ENCODE measurements at places on chromosomes 12 and 14.

- no peak for DNase-seq
Measured at GRCh38 chr12:78293059-78293686, 462.5 kb downstream of the NAV3 start.

DNA sequence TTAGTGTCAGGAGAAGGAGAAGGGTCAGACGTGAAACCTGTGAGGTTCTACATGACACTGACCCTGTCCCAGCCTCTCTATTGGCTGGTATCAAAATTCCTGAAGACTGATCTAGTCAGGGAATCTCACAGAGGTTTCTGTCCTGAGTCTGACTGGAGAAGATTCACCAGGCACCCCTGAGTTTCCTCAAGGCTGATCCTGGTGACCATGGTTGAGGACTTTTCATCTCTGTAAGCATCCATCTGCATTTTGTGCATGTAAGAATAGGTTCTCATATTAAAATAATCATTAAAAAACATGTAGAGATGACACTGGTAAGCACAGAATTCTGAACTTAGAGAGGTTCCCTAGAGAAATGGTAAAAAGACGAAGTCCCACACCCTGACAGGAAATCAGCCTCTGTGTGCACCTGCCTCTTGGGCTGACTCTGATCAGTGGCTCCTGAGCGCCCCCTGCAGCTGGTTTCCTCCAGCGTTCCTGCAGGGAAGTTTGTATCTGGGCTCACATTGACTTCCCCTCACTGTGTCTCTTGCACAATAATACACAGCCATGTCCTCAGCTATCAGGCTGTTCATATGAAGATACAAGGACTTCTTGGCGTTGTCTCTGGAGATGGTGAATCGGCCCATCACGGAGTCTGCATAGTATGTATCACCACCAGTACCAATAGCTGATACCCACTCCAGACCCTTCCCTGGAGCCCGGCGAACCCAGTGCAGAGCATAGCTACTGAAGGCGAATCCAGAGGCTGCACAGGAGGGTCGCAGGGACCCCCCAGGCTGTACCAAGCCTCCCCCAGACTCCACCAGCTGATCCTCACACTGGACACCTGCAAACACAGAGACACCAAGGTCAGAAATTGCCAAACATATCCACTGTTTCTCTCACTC, 991.9 kb downstream of the TMEM121 start:
- DNase-seq: no peak

GRCh38 chr14:61151251-61151650, 129.9 kb downstream of the TMEM30B start:
- DNase-seq: no peak

DNA sequence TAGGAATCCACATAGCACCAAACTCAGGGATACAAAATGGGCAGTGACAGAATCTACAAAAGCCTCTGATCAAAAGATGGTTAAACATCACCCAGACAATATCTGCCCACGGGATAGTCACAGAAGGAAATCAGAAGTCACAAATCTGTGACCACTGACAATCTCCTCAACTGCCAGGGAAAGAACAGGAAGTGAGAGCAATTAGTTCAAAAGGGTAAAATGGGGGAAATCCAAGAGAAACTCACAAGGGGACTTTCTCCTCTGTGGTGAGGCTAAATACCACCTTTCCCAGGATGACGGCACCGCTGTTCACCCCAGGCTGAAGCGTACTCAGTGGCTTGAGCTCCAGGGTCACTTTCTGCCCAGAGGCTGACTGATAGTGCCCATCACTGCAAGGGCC, 10.7 kb downstream of the TTC5 start:
- no peak for DNase-seq

DNA sequence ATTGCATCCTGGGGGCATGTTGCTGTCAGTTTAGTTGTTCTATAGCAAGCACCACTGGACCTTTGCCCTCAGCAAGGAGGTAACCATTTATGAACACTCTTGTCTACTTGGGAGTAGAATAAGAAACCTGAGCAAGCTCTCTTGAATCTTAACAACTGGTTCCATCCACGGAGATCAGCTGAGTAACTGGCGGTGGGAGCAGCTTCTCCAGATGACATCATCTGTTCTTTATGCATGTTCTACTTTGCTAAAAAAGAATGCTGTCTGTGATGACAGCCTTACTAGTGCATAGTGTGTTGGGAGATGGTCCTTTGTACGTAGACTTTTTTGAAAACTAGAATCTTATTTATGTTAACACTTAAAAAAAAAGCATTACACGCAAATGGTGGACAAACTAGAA, 17.7 kb downstream of the SLC4A8 start:
- DNase-seq: no peak

- no peak for DNase-seq
Measured at GRCh38 chr14:65413739-65414045, 1.2 kb downstream of the FUT8 start.

DNA sequence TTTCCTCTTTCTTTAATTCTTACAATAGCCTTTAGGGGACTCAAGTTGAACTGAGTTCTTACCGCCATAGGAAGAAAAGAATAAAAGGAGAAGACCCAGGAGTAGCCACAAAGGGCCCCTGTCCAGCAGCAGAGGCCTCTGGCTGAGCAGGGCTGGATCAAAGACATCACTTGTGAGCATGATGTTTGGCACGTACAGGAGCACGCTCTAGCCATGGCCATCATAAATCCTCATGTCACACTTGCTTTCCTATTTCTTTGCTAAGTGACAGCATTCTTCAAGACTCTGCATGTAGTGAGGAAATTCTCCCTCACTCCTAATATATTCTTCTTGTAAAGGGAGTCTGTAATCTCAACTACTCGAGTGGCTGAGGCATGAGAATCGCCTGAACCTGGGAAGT, 15.7 kb downstream of the CLEC4C start:
- no peak for DNase-seq

- no peak for DNase-seq
Measured at GRCh38 chr12:23060161-23060560, 435.2 kb downstream of the ETNK1 start.

DNA sequence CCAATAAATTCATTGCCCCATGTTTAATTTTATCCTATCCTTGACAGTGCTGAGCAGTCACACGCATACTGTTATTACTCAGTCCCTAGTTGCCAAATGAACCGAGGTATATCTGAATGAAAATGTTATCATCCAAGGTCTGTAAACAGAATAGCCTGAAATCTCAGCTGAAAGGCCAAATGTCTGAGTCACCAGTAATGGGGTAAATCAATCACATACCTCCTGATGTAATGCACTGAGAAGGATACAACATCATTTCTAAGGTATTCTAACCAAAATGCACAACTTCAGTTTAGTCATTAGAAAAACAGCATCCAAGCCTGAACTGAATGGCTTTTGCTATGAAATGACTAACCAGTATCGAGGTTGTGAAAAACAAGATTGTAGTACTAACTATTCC, 228.6 kb downstream of the DPF3 start:
- no peak for DNase-seq

- DNase-seq: no peak
Measured at GRCh38 chr14:86604561-86604960, 1074.6 kb downstream of the FLRT2 start.

- DNase-seq: no peak
Measured at GRCh38 chr14:31884776-31885379, 192.2 kb upstream of the ARHGAP5 start.

- no peak for DNase-seq
Measured at GRCh38 chr12:91037276-91037675, 20.5 kb downstream of the KERA start.

Measured in suprapubic skin (tissue), 4 donors.